Activated T-cell treated with anti-CD3 and anti-CD28 coated beads, Interleukin-2, amount 50 U/mL, for 48 hours (primary cell): ENCODE measurements at places on chromosomes 7 and 10.

DNA sequence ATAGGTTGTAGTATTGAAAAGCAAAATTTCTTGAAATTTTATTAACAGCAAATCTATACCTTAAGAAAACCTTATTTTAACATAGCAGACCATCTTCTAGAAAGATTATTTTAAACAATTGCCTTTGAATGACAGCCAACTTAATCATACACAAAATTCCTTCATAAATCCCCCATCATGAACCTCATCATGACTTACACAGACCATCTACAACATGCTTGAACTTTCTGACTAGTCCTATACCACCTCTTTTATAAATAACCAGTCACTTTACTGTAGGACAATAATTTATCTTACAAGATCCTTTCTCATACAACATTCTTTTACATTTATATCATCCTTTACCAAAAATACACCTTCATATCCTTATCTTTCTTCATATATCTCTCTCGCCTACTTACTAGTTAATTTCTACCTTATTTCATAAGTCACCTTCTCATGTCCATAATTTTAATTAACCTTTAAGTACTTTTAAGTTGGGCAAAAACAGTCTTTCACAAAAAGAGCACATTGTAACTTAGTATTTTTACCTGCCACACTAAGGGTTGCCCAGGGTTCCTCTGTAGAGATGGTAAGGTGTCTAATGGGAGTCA lies 16.6 kb upstream of the PTN start:
- no peak for DNase-seq

- no peak for DNase-seq
Observed at GRCh38 chr10:26365681-26366358, 72.3 kb upstream of the APBB1IP start.

DNA sequence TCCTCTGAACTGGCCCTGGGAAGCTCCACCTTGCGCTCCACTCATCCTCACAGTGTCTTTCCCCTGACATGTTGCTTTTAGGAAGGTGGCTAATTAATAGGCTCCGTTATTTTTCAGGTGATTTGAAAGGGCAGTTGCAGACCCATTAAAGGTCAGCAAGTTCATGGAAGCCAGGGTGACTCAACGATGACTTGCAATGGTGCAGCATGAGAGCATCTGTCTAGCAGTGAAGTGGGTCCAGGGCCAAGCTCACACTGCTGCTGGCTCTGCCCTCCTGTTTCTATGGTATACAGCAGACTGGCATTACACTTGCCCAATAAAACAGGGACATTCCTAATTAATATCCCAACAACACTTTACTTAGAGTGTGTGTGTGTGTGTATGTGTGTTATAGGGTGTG lies 68.8 kb upstream of the WDR11 start:
- no peak for DNase-seq

GRCh38 chr10:123800821-123801220 lies 90.8 kb downstream of the CPXM2 start:
- DNase-seq = no peak

GRCh38 chr7:18796216-18796615 lies 300.7 kb downstream of the HDAC9 start:
- DNase-seq = no peak

DNA sequence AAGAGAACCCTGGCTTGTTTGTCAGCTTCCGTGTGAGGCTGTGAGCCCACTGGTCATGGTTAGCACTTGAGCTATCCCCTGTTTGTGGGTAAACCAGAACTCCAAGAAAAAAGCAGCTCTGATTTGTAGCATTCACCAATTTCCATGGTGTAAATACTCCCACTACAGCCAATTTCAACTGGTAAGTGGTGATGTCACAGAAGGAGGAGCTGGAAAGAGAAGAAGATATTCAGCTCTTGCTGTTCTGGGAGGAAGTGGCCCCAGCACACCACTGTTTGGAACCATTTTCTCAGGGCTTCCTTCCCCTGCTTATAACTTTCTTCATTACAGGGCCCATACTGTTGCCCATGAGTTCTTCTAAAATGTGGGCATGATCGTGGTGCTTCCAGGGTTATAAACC lies 500.1 kb upstream of the ZMIZ1 start:
- no peak for DNase-seq

GRCh38 chr10:71447676-71448075 lies 51.0 kb downstream of the CDH23 start:
- no peak for DNase-seq

GRCh38 chr7:17830206-17830605 lies 110.1 kb downstream of the SNX13 start:
- DNase-seq = no peak
